ENCODE measurements at places on chromosomes 6 and 20. TPM values are rescaled to one million over a fixed set of nuclear protein-coding genes. Genes with fewer than 3 reads are reported as not detected.

GRCh38 chr6:24600903-24601302 is 45.1 kb downstream of the KIAA0319 start:
- no peak for DNase-seq

Gene MEI4
- 0.10 TPM for total RNA-seq

Gene PHACTR1
- 0.68 TPM for total RNA-seq

Gene FAM83C
- not detected for total RNA-seq

Gene BHLHE23
- total RNA-seq: not detected
